Omental fat pad (tissue), 4 donors: ENCODE measurements at places on chromosomes 1 and 21.

- DNase-seq = no peak
These were observed 150.4 kb downstream of the ADGRL4 start for GRCh38 chr1:78856096-78856495.

DNA sequence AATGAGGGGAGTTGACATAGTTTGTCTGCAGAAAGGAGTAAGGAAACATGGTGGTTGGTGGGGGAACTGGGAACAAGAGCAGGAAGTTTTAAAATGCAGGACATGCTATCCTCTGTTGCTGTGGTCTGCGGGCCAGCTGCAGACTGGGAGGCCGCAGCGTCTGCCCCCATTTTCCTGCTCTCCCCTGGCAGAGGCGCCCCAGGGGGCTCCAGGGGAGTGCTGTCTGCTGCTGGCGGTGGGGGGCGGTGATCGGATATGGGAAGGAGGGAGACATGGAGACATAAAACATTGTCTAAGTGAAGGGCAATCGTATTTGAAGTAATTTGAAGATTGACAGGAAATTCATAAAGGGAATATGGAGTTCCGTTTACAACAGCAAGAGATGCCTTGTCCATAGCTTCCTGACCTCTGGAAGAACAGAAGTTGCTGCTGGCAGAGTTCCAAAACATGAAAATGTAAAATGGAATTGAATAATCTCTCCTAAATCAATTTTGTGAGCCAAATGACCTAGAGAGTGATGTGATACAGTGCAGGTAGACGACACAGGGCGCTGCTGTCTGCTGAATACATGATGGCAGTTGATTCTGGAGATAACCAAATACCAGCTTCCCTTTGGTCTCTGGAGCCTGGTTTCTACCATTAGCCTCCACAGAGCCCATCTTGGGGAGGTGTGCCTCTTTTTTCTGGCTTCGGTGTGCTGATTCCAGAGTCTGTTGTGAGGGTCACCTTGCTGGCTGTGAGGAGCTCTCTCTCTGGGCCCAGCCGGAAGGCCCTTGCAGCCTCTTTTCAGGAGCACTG lies 61.0 kb downstream of the PCBP3 start:
- no peak for DNase-seq

DNA sequence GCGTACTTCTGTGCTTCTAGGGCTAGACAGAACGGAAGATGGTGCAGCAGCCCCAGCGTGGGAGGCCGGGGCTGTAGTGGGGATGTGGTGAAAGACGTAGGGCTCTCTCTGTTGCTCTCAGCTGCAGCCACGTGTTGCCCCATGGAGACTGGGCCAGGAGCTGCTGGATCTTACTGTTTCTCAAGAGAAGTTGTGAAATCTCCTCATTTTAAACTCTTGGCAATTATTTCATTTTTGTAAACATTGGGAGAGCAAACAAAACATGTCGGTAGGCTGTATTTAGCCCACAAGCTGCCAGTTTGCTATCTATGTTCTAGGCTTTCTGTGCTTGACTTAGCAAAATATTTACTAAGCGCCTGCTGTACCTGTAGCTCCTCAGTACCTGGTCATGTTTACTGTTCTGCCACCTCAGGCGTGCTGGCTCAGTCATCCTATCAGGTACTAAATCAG lies 15.9 kb upstream of the ELOA start:
- no peak for DNase-seq

DNA sequence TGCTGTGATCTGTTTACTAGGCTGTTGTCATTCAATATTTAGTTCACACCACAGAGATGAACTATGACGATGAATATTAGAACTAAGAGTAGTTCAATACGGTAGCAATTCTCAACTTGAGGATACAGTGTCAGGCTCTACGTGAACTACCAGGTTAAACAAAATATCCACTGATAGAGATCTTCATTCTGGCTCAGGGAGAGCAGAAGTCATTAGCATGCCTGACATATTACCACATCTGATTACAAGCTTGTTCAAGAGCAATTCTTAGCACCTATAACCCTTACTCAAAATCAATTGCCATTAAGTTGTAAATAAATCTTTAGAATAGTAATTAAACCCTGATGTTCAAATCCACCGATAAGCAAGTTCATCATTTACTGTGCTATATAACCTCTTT lies 207.2 kb downstream of the CHRM3 start:
- DNase-seq = no peak
